ENCODE measurements at places on chromosomes 2 and 18.

- DNase-seq = peak; percentile 42
Measured at GRCh38 chr2:218168635-218169462, 2.1 kb upstream of the CXCR1 start.

- DNase-seq = no peak
Measured at GRCh38 chr2:217244815-217245214, 385.0 kb upstream of the TNP1 start.

DNA sequence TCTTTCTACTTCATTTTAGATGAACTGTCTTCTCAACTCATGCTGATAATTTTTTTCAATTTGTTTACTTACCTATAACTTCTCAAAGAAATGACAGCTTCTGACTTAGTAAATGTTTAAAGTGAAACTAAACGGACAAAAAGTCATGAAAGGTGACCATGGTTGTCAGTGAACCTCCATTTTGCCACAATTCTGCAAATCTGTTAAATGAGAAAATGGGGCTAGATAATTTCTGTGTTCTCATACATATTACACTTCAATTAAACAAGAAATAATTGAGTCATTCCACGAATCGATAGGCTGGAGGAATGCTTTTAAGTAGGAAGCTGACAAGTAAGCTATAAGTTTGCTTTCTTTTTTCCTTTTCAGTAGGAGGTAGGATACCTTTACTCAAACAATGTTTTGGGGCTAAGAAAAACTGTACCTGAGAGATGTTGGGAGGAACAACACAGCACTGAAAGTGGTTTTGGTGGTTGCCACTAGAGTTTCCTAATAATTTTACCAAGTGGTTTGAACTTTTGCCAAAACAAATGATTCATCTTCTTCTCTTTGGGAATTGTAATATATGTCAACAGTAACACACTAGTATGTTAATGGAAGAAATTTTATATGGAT, 17.1 kb downstream of the DYNAP start:
- no peak for DNase-seq

GRCh38 chr2:143229952-143230351, 100.7 kb downstream of the ARHGAP15 start:
- DNase-seq = no peak

DNA sequence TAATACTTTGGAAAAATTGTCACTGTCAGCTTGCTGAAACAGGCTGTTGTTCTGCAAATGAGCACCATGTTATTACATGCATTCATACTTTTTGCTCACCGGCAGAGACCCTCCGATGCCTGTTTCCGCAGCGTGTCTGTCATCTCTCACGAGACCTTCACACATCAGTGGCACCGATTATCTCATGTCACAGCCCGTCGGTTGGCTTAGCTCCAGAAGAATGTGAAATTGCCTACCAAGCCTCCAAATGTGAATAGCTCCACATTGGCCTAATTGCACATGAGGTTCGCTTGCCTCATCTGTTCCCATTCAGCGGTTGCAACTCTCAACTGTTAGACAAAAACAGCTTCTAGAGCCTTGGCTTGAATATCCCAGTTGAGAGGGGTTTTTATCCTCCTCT, 233.0 kb downstream of the ACTR3 start:
- no peak for DNase-seq

GRCh38 chr2:60100034-60100433, 453.4 kb downstream of the BCL11A start:
- no peak for DNase-seq

DNA sequence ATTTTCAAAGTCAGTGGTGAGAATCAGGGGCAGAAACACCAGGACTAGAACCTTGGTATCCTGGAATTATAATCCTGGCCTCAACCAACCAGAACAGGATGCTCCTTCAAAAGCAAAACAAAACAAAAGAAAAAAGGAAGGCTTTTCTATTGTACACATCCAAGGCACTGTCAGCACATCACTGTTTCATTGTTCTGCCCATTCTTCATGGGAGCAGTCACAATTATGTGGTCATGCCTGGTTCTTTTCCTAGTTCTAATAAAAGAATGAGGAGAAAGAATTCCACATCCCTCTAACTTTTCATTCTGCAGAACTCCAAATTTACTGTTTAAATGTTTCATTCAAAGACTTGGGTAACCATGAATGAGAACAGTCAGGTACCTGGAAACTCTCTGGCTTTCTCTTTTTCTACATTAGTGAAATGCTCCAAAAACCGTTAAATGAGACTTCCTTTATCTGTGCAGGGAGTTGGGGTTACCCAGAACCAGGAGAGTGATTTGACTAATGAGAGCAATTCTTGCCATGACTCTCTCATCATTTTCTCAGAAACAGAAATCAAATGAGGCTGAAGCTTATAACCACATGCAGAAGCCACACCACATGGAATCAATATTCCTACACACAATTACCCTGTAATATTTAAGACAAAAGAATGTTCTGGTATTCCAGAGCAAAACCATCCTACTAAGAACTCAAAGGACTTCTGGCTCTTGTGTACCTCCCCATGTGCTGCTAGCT, 110.9 kb upstream of the CCDC150 start:
- no peak for DNase-seq

DNA sequence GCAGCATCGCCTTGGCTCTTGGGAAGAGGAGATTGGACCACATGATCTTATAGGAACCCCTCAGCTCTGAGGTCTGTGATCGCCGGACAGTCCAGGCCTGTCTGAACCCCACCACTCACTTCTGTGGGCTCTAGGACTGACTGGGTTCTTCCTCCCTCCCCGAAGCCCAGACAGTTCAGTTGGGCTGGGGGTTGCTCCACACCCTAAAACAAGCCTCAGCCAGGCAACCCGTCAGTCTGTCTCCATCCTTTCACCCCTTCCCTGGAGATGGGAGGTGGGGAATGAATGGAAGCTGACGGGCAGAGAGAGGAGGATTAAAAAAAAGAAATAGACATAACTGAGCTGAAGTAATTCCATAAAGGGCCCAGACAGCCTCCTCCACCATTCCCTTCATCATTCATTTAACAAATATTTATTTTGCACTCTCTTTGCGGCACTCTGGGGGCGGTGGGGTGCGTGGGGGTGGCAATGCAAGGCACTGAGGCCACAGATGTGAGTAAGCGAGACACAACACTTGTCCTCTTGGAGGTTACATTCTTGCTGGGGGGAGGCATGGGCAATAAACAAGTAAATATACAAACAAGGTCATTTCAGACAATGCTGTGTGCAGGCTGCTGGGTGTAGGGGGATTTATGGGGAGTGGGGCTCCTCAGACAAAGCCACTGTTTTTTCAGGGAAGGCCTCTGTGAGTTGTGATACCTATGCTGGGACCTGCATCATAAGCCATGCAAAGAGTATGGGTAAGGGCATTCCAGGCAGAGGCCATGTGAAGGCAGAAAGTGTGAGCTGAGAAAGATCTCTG, 12.9 kb downstream of the WNT10A start:
- DNase-seq = no peak

DNA sequence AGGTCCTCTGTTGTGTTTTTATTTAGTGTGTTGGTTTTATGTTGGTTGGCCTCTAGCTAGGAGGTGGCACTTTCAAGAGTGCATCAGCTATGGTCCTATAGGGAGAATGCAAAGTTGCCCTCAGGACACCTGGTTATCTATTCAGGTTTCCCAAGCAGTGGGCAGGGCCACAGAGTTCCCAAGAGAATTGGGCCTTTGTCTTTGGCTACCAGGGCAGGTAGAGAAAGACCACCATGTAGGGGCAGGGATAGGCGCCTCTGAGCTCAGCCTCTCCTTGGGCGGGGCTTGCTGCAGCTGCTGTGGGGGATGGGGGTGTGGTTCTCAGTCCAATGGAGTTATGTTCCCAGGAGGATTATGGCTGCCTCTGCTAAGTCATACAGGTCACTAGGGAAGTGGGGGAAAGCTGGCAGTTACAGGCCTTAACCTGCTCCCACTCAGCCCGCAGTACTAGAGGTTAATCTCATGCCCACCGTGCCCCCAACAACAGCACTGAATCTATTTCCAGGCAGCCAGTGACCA, 26.0 kb downstream of the ABCB11 start:
- DNase-seq = no peak

GRCh38 chr2:70340761-70341476, 39.1 kb upstream of the FAM136A start:
- DNase-seq = peak; percentile 19

GRCh38 chr2:112047537-112048235, 7.4 kb upstream of the TMEM87B start:
- no peak for DNase-seq

- DNase-seq = peak; percentile 94
Measured at GRCh38 chr2:99180755-99181623, at the start of the genes MITD1 and MRPL30. Gene MITD1, minus strand, starts transcription at chr2:99181058. Its CDS starts 77 bp downstream, at chr2:99180981. Gene MRPL30, plus strand, starts transcription at chr2:99181184. Its CDS starts 5,020 bp downstream, at chr2:99186204.

- no peak for DNase-seq
Measured at GRCh38 chr18:35071819-35072247, 30.6 kb downstream of the MAPRE2 start.

DNA sequence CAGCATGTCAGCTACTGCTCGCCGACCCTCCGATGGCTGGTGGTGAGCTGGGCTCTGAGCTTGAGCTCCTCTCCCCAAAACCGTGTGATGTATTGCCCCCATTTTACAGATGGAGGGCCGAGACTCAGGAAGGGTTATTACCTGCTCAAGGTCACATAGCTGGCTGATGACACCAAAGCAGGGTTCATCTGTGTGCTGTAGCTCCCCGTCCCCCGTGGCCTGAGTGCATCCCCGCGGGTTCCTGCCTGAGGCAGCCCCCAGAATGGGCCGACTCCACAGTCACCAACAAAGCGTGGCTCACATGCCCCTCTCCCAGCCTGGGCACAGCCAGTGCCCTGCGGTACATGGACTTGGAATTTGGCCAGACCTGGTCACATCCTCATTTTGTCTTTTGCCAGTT, 198.6 kb downstream of the TFCP2L1 start:
- no peak for DNase-seq

DNA sequence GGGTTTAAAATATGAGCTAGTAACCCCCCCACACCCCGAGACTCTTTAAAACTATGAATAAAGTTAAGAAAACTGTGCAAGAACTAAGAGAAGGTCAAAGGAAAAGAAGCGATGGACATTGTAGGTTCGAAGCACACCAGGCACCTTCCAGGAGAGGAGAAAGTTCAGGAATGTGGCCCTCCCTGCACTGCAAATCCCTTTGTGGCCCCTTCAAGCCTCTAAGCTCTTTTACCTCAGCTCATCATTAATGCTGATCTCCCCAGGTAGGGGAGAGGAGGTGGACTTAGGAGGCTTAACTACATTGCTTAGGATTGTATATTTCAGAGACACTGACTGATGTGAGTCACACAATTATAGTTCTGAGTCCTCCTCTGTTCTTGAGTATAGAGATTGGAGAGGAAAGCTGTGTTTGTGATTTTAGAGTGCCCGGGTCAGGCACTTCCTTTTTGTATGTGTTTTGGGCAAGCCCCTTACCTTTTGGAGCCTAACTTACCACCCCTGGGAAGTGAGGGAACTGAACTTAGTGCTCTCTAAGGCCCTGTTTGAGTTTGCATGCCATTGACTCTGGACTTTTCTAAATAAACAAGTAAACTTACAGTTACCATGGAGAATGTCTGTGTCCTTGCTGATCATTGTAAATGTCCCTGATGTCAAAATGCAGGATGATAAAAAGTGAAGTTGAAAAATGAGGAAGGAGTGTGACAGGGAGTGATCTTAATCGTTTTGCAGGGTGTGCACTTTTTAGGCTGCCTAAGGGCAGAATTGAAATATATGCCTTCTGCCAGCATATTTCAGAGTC, 140.8 kb upstream of the ZEB2 start:
- no peak for DNase-seq

GRCh38 chr2:141508086-141508752, 622.6 kb downstream of the LRP1B start:
- no peak for DNase-seq

GRCh38 chr2:1746174-1747064, 2.1 kb upstream of the PXDN start:
- DNase-seq = peak; percentile 4

- peak; percentile 56 for DNase-seq
Measured at GRCh38 chr18:3995476-3996102, 459.5 kb downstream of the DLGAP1 start.

GRCh38 chr2:104378853-104379374, 475.0 kb upstream of the POU3F3 start:
- DNase-seq = peak; percentile 27

DNA sequence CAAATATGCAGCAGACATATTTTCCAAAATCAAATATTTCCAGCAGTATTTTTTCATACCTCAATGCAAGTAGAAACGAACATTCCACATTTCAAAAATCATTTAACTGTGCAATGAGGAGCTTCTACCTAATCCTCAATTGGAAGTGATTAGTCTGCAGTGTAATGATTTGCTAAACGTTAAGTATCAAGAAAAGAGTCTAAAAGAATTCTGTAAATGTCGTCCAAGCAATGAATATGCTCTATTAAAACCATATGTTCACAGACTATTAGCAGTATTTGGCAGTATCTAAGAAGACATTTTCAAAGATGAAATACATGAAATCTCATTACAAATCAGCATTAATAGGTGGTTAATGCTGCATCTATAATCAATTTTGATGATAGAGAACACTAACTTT, 15.9 kb downstream of the DYM start:
- no peak for DNase-seq

- no peak for DNase-seq
Measured at GRCh38 chr2:11533278-11534070, at the start of gene GREB1. Gene GREB1, plus strand, starts transcription at chr2:11534045. Its CDS starts 22,570 bp downstream, at chr2:11556615.

DNA sequence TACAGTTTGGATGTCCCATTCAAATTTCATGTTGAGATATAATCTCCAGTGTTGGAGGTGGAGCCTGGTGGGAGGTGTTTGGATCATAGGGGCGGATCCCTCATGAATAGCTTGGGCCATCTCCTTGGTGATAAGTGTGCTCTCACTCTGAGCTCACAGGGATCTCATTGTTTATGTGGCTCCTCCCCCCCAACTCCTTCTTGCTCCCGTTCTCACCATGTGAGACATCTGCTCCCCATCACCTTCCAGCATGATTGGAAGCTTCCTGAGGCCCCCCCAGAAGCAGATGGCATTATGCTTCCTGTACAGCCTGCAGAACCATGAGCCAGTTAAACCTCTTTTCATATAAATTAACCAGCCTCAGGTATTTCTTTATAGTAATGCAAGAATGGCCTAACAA, 3.0 kb upstream of the INPP1 start:
- DNase-seq = no peak

DNA sequence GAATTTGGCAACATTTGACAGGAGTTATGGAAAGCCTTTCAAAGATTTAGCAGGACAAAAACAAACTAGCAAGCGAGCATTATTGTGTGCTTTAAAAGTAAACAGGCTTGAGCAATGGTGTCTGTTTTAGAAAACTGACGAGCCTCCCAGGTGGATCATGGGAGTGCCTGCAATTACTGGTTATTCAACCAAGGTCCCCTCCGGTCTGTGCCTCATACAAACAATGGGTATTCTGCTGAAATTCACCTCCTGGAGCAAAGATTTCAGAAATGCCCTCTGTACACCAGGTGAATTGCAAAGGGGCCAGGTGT, 22.4 kb downstream of the RTP5 start:
- no peak for DNase-seq

GRCh38 chr2:156687715-156688114, 251.5 kb downstream of the GPD2 start:
- DNase-seq = no peak
